ENCODE measurements at places on chromosomes 11 and 22.

DNA sequence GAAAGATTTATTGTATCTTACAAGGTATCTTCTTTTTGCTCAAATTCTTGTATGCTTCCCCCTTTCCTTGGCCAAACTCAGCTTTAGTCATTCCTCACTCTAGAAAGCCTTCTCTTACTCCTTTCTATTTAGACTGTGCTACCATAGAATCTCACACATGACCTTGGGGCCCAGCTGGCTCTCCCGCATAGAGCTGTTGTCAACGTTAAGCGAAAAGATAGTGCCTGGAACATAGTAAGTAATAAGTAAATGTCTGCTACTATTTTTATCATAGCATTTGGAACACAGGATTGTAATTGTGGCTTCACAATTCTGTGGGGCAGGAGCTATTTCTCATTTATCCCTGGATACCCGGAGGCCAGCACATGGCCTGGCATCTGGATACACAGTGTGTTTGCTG, 38.9 kb upstream of the OR4B1 start:
- DNase-seq, result no peak

DNA sequence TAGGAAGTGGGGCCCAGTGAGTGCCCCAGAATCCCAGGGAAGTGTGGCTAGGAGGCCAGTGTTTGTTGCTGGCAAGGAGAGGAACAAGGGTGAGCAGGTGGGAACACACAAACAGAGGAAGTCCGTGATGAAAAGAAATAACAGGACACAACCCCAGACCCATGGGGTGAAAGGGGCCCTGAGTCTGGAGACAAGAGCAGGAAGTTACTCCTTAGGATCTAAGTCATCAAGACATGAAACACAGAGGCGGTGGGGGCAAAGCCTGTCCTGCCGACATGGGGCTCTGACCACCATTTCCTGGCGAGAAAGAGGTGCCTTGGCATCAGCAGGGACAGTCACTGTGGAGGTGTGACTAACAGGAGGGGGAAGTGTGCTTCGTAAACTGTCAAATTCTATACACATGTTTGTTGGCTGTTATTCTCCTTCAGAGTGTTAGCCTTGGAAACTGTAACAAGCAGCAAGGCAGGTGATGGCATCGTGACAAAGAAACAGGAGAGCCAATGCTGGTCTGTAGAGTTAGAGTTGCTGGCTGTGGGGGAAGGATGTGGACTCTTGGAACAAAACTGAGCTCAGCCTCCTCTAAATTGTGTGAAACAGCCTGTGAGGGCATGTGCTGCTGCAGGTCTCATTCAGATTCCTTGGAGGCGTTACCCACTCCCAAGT, 21.7 kb downstream of the CHST1 start:
- DNase-seq, result no peak

DNA sequence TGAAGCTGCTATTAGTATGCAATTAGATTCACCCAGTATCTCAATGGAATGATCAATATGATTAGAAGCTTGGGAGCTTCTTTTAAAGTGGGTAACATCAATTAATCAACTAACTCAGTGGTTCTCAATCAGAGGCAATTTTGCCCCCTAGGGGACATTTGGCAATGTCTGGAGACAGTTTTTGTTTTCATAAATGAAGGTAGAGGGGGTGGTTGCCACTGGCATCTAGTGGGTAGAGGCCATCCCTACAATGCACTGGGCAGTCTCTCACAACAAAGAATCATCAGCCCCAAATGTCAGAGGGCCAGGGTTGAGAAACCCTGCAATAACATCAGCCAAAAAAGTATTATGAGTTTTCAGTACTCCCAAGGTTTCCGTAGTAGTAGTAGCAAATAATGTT, 5.9 kb upstream of the AMOTL1 start:
- no peak for DNase-seq

DNA sequence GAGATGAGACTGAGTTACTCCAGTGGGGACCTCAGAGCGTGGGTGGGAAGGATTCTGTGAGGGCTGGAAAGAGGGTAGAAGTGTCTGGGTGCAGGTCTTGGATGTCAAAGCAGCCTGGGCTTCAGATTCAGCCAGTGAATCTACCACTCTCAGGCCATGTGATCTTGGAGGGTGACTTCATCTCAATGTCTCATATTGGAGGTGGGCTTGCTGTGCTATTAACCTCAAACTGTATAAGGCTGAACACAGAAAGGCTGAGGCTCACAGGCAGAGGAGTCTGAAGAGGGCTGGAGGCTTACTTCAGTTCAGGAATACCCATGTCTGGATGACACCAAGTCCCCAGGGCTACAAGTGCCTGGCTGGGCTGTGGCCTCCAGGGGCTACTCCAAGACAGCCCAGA, 63.4 kb downstream of the CSNK2A3 start:
- DNase-seq, result no peak
